CD4-positive, CD25-positive, alpha-beta regulatory T cell (primary cell): ENCODE measurements at places on chromosomes 12 and 14. TPM values are rescaled to one million over a fixed set of nuclear protein-coding genes. Genes with fewer than 3 reads are reported as not detected.
A peak's percentile ranks its signal among the peaks of the same experiment; 100 is the strongest.

The SLC22A17 gene
- 3.2 TPM for total RNA-seq

The GRIP1 gene
- 1.1 TPM for total RNA-seq

The ERH gene
- total RNA-seq: 117 TPM

The CPNE8 gene
- total RNA-seq: 10.3 TPM

The SYCP3 gene
- 0.27 TPM for total RNA-seq

The C12orf56 gene
- total RNA-seq: 0.15 TPM

The KLRC4 gene
- total RNA-seq: not detected

The ZBTB42 gene
- total RNA-seq: 3.6 TPM

DNA sequence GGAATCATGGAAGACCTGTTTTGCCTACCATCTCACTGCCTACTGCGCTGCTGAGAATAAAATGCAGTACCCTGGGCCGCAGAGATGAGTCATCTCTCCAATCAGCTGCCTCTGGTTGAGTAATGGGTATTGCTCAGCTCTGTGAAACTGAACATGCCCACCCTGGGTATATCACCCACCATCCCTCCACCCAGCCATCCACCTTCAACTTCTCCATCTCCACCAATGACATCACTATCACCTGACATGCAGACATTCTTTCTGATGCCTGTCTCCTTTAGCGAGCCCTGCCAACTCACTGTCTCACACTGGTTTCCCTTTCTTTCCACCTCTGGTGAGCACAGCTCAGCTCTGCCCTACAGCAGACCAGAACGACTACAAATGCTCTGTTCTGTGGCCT lies 33.6 kb downstream of the E2F7 start:
- DNase-seq: no peak
- H3K4me1 ChIP-seq: no peaks in the 10 kb centered on the region
- H3K36me3 ChIP-seq: no peaks in the 10 kb centered on the region
- no peaks in the 10 kb centered on the region for H3K27me3 ChIP-seq
- no peak overlapping the region for H3K27ac ChIP-seq

DNA sequence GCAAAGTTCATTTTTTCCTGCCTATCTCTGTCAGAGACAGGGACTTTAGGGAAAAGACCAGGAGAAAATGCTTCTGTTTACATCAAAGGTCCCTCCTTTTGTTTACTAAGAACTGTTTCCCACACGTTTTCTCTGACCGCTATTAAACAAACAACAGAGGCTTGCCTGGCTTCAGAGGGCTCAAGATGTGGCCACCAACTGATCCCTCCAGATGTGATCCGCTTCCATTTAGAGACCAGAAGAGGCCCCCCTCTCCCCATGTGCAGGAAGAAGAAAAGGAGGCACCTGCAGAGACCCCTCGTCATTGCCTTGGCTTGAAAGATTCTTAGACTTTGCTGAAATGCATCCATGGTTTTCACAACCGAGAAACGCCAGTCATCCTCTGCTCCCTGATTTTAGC lies 217.9 kb upstream of the PWP1 start:
- DNase-seq: no peak
- H3K36me3 ChIP-seq: no peaks in the 10 kb centered on the region
- H3K27me3 ChIP-seq: no peaks in the 10 kb centered on the region
- H3K4me1 ChIP-seq: no peaks in the 10 kb centered on the region

- no peak overlapping the region for H3K4me3 ChIP-seq
- H3K4me1 ChIP-seq: no peaks in the 10 kb centered on the region
- no peaks in the 10 kb centered on the region for H3K36me3 ChIP-seq
- peaks cover 2% of the 10 kb centered on the region for H3K27me3 ChIP-seq
Measured at GRCh38 chr12:67877727-67878126, 111.5 kb upstream of the IFNG-AS1 start.

DNA sequence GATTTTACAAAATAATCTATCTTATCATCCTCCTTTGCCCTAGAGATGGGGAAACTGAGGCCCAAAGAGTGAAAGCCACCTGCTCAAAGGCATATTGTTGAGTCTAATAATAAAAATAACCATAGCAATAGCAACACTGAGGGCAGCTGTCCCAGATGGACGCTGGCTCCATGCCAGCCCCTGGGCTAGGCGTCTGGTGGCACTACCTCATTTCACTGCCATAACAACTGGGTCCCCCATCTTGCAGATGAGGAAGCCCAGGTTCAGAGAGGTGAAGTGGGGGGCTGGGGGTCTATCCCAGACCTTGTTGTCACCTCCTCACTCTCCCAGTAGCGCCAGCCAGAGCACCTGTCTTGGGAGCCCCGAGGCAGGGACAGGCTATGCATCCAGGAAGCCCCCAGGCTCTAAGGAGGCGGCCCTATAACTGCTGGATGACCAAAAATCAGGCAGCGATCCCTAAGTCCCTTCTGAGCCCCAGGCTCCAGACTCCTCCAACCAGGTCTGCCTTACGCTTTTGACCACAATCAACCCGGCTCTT lies 12.8 kb downstream of the BDKRB2 start:
- H3K27me3 ChIP-seq: no peaks in the 10 kb centered on the region
- H3K36me3 ChIP-seq: no peaks in the 10 kb centered on the region
- H3K4me3 ChIP-seq: no peak overlapping the region
- H3K27ac ChIP-seq: no peak overlapping the region
- DNase-seq: no peak
- no peaks in the 10 kb centered on the region for H3K4me1 ChIP-seq

- peak; percentile 33 for DNase-seq
- H3K36me3 ChIP-seq: no peaks in the 10 kb centered on the region
- no peaks in the 10 kb centered on the region for H3K27me3 ChIP-seq
- H3K4me3 ChIP-seq: no peak overlapping the region
- H3K4me1 ChIP-seq: no peaks in the 10 kb centered on the region
Measured at GRCh38 chr12:3275171-3276041, 198.2 kb downstream of the TSPAN9 start.

- peaks cover 26% of the 10 kb centered on the region for H3K27me3 ChIP-seq
- H3K27ac ChIP-seq: no peak within 1 kb of the TSS
- peak; percentile 67 for DNase-seq
- H3K4me3 ChIP-seq: no peak within 1 kb of the TSS
- no peaks in the 10 kb centered on the region for H3K36me3 ChIP-seq
Measured at GRCh38 chr12:54032627-54033100, at the start of gene HOXC5. TSS of gene HOXC5 (plus strand) at chr12:54033050. CDS start at chr12:54033123, 73 bp downstream.

- H3K4me1 ChIP-seq: no peaks in the 10 kb centered on the region
- no peak overlapping the region for H3K27ac ChIP-seq
- DNase-seq: peak; percentile 92
- no peaks in the 10 kb centered on the region for H3K36me3 ChIP-seq
Measured at GRCh38 chr12:69290545-69291277, 51.3 kb downstream of the CPSF6 start.

- DNase-seq: no peak
- H3K27me3 ChIP-seq: no peaks in the 10 kb centered on the region
- H3K36me3 ChIP-seq: no peaks in the 10 kb centered on the region
- H3K27ac ChIP-seq: no peak overlapping the region
- peaks cover 43% of the 10 kb centered on the region for H3K4me1 ChIP-seq
Measured at GRCh38 chr12:132432721-132433577, 57.0 kb upstream of the FBRSL1 start.

GRCh38 chr12:116534311-116535121 lies 24.7 kb upstream of the MAP1LC3B2 start:
- no peak overlapping the region for H3K27ac ChIP-seq
- no peaks in the 10 kb centered on the region for H3K27me3 ChIP-seq
- H3K4me1 ChIP-seq: peaks cover 16% of the 10 kb centered on the region
- H3K4me3 ChIP-seq: peak overlapping the region; percentile 78

GRCh38 chr12:26434299-26435068 lies 239.1 kb downstream of the SSPN start:
- H3K4me3 ChIP-seq: no peak overlapping the region
- H3K27ac ChIP-seq: no peak overlapping the region
- H3K27me3 ChIP-seq: no peaks in the 10 kb centered on the region
- peaks cover 9% of the 10 kb centered on the region for H3K36me3 ChIP-seq
